ENCODE measurements at places on chromosomes 16 and 17. TPM values are rescaled to one million over a fixed set of nuclear protein-coding genes. Genes with fewer than 3 reads are reported as not detected.
A peak's percentile ranks its signal among the peaks of the same experiment; 100 is the strongest.

- DNase-seq = peak; percentile 41
Observed at GRCh38 chr17:13031718-13032350, 14.0 kb upstream of the ELAC2 start.

DNA sequence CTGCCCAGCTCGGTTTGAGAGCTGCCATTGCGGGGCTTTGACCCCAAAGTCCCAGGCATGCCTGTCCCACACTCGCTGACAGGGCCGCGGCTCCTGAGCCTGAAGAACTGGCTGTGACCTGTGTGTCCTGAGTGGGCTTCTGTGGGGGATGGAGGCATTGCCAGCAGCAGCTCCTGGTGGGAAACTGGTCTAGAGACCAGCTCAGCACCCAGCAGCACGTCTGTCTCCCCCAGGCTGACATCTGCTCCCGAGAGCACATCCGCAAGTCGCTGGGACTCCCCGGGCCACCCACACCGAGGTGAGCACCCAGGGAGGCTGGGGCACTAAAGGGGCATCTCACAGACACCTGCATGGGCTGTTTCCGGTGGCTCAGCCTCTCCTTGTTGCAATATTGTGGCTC lies 13.4 kb downstream of the ENDOV start:
- no peak for DNase-seq

DNA sequence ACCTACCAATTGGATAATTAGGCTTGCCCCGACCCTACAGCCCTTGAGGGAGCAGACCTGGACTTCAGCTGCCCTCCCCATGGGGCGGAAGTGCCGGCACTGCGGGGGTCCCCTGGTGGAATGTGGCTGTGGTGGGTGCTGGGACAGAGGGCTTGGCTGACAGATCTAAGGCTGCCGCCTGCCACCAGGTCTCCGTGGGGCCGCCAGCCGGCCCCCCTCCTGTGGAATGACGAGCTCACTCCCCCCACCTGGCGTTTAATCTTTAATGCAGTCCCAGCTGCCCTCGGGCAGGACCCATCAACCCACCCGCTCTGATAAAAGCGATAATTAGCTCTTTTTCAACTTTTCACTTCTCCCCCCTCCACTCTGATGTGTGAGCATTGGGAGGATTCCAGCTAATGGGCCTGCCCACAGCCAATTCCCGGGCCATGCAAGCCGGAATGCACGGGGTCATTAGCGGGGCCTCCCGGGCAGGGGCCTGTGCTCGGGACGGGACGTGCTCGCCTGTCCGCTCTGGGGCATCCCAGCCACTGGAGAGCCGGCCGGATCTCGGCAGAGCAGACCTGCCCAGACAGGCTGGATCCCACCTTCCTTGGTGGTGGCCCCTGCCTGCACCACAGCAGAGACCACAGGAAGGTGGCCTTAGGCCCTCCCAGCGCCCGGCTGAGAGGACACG lies 28.3 kb upstream of the GOSR2 start:
- no peak for DNase-seq

- no peak for DNase-seq
Observed at GRCh38 chr17:33079201-33079600, 87.6 kb downstream of the SPACA3 start.

GRCh38 chr17:65759532-65759931 lies 198.1 kb upstream of the AXIN2 start:
- DNase-seq = no peak

- no peak for DNase-seq
Observed at GRCh38 chr16:17273142-17273561, 197.6 kb downstream of the XYLT1 start.

DNA sequence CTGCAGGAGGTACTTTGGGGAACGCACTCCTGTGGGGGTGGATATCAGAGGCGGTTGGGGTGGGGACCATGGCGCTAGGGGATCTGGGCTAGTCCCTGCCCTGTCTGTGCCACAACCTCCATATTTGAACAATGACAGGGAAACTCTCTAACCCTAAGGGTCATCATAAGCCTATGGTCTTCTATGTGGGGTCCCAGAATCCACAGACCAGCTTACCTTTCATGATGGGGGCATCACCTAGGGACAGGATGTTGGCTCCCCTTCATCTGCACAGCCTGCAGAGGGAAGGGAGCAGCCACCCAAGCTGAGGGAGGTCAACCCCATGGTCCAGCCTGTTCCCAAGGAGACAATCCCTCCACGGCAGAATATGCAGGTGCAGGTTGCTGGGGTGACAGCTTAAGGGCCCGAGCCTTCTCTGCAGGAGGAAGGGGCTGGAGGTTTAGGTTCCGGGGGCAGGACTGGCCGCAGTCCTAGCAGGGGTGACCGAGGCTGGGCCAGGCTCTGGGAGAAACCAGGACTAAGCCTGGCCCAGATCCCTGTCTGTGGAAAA lies 1.7 kb downstream of the ORAI3 start:
- no peak for DNase-seq

DNA sequence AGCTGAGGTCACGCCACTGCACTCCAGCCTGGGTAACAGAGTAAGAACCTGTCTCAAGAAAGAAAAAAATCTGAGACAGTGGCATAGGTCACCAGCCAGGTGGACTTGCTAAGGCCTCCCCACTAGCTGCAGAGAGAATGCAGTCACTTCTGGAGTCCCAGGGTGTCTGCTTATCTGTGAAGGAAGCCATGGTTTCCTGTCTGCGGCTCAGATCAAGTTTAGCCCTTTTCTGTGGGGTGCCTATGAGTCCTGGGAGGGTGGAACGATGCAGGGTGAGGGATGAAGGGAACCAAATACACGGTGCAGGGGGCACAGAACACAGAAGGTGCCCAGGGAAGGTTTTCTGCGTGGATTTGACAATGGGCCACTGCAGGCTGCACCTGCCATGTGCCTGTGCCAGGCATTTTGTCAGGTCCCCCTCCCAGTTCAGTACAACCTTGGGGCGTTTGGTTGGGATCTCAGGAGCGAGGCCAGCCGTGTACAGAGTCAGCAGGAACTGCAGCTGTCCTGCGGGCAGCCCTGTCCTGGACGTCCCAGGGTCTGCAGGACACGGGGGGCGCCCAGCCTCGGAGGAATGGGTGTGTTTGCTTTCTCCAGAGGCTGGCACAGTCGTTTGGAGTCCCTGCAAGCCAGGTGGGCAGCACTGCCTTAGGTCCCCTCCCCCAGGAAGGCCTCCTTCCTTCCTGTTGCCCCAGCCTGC lies 41.8 kb downstream of the RAB11FIP4 start:
- DNase-seq = no peak

DNA sequence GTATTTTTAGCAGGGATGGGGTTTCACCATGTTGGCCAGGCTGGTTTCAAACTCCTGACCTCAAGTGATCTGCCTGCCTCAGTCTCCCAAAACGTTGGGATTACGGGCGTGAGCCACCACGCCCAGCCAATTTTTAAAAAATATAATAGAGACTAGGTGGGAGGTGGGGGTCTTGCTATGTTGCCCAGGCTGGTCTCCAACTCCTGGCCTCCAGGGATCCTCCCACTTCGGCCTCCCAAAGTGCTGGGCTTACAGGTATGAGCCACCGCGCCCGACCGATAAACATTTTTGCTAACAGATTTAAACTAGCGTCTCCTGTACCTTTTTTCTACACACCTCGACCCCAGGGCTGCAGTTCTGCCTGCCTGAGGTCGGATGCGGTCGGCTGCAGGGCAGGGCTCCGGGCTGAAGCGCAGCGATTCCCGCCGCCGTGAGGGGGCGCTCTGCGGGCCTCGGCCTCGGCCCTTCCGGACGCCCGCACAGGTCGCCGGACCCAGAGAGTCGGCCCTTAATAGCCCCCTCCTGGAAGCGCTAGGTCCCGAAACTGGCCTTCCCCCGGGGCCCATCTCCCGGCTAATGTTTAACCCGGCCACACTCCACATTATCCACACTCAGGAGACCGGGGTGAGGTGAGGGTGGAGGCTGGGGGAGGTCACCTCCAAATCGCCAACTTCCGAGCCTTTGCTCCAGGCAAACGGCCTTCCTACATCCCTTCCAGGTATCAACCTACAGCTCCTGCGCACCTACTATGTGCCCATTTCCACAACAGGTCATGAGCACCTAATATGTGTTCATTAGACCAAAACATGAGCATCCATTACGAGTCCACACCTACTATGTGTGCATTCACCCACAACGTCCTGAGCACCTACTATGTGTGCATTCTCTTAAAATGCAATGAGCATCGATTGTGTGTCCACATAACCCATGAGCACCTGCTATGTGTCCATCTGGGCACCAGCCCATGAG lies 2.0 kb upstream of the GLIS2 start:
- peak; percentile 77 for DNase-seq

- no peak for DNase-seq
Observed at GRCh38 chr17:71558901-71559300, 561.9 kb upstream of the SOX9 start.

DNA sequence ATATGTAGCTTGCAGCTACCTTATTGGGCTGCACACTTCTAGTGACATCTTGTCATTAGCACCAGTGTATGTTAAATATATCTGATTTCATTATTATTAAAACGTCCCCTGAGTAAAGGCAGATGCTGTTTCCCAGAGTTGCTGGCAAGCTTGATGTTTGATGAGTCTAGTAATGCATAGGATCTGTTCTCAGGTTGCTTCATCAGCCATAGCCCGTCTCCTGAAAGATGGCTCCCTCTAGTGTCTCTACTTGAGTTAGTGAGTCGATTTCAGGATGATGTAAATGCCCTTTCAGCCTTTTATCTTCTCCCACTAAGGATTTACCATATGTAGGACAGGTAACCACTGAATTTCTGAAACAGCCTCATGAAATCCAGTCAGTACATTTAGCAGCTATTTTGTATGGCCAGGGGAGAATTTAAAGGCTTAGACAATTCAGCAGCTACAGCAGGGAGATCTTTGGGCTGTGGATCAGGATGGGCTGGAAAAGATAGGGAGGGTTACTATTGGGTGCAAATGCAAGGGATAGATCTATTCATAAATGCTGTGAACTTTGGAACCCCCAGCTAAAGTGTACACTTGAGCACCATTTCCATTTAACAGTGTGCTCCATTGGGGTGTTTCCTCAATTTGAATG lies 376.3 kb downstream of the CNTNAP4 start:
- DNase-seq = no peak

DNA sequence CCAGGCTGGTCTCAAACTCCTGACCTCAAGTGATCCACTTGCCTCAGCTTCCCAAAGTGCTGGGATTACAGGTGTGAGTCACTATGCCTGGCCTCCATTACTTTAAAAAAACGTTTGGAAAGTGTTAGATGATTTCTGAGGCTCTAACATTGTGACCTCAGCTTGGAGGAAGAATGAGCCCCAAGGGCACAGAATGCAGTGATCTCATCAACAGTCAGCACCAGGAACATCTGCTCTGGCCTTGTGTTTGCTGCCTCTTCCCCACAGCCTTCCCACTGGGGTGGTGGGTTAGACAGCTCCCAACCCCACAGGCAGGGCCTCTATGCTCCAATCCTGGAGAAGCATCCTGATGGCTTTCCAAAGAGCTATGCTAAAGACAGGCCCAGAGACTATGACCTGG lies 37.7 kb upstream of the SREBF1 start:
- DNase-seq = no peak

DNA sequence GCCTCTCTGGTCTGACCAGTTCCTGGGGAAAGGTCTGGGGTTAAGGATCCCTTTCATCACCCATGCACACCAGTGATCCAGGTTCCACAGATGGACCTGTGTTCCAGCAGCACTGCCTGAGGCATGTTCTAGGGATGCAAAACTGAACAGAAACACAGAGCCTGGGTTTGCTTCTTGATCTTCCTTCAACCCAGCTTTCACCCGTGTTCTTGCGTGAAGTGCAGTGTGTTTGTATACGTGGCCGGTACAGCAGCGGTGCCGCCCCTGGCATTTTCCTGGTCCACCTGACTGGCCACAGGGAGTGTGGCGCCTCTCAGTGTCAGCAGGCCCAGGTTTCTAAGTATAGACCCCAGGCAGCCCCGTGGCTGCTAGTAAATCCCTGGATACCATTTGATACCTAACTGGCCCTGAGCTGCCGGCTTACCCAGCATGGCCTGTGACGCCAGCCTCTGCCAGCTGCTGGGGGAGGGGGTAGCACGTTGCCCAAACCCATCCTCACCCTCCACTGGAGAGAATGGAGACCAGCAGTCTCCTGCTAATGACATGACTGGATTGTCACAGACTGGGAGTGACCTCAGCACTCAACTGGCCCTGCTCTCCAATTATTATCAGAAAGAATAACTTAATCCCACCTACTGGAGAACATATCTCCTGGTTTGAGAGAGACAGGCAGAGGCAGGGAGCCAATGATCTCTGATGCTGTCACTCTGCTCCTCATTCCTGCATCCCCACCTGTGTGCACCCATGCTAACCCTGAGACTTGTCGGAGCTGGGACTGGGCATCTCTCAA lies 59.2 kb upstream of the LGALS9 start:
- DNase-seq = no peak

GRCh38 chr17:42522263-42522790 lies 13.7 kb upstream of the NAGLU start:
- peak; percentile 57 for DNase-seq

DNA sequence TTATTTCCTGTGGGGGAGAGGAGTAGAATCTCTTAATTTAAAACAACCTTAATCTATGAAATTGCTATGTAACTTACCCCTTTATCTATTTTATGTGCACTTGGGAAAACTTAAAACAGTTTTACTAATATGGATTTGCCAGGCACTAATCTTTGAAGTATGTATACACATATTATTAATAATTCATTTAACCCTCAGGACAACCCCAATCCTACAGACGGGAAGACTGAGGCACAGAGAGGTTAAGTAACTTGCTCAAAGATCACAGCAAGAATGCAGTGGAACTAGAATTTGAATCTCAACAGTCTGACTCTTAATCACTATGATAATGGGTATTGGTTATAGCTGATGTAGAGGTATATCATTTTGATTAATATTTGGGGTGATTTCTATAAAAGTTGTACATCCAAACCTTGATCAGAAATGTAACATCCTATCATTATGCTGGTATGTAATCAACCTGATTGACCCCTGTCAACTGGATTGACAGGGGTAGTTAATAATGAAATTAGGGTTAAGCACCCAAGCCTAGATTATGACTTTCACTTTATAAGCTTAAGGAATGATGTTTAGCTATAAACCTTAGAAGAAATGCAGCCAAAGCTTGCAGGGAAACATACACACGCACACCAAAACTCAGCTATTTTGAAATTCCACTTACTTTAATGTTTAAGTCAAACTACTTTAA lies 1.6 kb downstream of the MYO1D start:
- no peak for DNase-seq

DNA sequence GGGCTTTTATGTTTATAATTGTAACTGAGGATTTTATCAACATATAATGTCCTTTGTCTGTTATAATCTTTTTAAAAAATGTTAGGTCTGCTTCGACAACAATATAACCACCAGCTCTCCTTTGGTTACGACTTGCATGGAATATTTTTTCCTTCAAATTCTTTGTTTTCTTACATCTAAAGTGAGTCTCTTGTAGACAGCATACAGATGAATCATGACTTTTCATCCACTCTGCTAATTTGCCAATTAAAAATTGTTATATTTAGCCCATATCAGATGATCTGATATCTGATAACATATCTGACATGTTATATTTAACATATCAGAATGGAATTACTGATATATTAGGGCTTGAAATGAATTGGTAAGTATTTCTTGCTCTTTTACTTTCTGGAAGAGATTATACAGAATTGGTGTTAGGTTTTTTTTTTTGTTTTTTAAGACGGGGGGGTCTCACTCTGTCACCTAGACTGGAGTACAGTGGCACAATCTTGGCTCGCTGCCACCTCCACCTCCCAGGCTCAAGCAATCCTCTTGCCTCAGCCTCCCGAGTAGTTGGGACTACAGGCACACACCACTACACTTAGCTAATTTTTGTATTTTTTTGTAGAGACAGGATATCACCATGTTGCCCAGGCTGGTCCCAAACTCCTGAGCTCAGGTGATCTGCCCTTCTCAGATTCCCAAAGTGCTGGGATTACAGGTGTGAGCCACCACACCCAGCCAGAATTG lies 27.5 kb downstream of the TBX21 start:
- DNase-seq = no peak

Gene CMTM3
- total RNA-seq = 2.7 TPM

Gene MBTPS1
- 65.0 TPM for total RNA-seq

Gene CRK
- 35.9 TPM for total RNA-seq

Gene CD300H
- 0.47 TPM for total RNA-seq

Gene MT4
- total RNA-seq = not detected
